Posterior vena cava (tissue), 2 donors: ENCODE measurements at places on chromosomes 7 and 10. TPM values are rescaled to one million over a fixed set of nuclear protein-coding genes. Genes with fewer than 3 reads are reported as not detected.

- no peak for DNase-seq
Observed at GRCh38 chr10:66678521-66678920, 247.3 kb upstream of the LRRTM3 start.

DNA sequence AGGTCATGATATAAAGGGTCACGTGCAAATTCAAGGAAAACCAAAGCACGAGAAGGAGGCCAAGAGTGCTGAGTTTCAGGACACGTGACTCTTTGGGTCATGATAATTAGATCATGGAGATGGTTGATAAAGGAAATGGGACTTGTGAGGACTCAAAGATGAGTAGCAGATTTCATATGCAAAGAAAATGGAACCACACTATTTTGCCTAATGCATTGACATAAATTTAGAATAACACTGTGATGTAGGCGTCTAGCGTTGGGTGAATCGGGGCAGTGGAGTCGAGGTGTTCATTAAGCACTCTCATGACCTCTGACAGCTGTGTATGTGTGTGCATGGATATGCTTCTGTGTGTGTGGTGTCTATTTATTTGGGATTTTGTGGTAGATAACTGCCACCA lies 1025.6 kb upstream of the LRRTM3 start:
- DNase-seq, result no peak

DNA sequence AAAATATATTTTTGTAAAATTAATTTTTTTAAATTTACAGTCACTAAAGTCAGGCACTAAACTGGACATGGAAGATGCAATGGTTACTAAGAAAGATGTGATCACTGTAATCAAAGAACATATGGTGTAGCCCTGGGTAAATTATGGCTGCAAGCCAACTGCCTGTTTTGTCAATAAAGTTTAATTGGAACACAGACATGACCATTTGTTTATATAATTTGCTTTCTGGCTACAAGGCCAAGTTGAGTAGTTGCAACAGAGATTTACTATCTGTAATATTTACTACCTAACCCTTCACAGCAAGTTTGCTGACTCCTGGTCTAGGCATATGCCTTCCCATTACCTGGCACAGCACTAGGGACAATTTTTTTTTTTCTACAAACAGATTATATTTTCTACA lies 448.9 kb downstream of the ADRA2A start:
- no peak for DNase-seq

GRCh38 chr7:26233902-26234511 lies 32.5 kb downstream of the CBX3 start:
- no peak for DNase-seq

DNA sequence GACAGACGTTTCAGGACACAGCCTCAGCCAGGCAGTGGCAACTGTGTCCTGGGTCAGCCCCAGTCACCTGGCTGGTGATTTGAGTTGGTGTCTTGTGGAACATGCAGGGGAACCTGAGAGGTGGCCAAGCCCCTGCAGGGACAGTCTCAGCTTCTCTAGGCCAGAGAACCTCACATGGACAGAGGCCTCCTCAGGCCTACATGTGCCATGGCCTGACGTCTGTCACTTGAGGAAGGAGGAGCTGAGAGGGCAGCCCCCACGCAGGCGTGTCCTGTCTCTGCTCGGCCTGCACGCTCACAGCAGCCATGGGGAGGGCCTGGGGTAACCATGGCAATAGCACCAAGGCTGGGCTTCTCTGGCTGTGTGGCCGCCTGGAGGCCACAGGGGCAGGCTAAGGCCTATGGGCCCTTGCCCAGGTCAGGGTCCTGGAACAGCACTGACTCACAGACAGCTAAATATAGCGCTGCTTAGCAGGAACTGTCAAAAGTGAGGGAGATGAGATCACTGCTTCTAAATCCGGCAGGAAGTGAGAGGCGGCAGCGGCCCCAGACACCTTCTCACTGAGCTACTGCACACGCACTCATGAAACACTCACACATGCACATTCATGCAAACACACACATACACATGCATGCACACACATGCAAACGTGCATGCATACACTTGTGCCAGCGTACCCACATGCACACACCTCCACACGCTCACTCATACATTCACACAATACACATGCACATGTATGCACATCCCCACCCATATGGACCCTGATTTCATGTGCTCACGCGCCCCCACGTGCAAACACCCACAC lies 57.0 kb downstream of the YKT6 start:
- DNase-seq, result peak; percentile 94

GRCh38 chr10:132500781-132501415 lies 36.7 kb upstream of the INPP5A start:
- DNase-seq, result no peak

Gene MMP21
- total RNA-seq, result 0.38 TPM

Gene FKBP6
- not detected for total RNA-seq

Gene CCDC146
- total RNA-seq, result 12.9 TPM

Gene ELAPOR2
- 20.4 TPM for total RNA-seq

Gene TNKS2
- 29.8 TPM for total RNA-seq

Gene KCP
- total RNA-seq, result 0.95 TPM

Gene TUBB8
- total RNA-seq, result not detected
